ENCODE measurements at places on chromosomes 12 and 14.
A peak's percentile ranks its signal among the peaks of the same experiment; 100 is the strongest.

GRCh38 chr12:100539202-100539601, 34.3 kb upstream of the GAS2L3 start:
- DNase-seq, result no peak
- H3K27me3 ChIP-seq, result no peaks in the 10 kb centered on the region
- H3K27ac ChIP-seq, result no peak overlapping the region
- no peaks in the 10 kb centered on the region for H3K4me1 ChIP-seq

- peaks cover 6% of the 10 kb centered on the region for H3K36me3 ChIP-seq
- H3K4me3 ChIP-seq, result peak overlapping the region; percentile 45
- DNase-seq, result no peak
- no peaks in the 10 kb centered on the region for H3K27me3 ChIP-seq
- H3K4me1 ChIP-seq, result peaks cover 41% of the 10 kb centered on the region
These were observed 2.0 kb upstream of the SETD1B start for GRCh38 chr12:121801595-121802484.

DNA sequence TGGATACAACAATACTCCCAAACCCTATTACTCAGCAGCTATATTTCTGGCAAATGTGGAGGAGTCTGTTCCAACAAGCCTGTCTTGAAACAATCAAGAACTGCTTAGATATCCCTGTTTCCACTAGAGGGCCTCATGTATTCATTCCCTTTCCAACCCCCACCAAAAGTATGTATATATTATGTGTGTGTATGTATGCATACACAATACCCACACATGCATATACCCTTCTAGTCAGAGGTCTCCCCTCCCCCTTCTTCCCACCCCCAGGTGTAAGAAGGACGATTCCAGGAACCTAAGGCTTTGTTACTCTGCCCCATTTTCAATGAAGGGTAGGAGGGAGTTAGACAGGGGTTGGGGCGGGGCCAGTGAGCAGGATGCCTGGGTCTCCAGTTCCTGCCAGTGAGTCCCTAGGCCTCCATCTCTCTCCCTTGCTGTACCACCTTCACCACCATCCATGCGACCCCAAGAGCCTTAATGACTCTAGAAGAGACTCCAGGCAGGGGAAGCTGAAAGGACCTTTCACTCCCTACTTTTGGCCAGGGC, at the start of gene DGKA:
Gene DGKA (plus strand): TSS at position 392 of the 546 bp plus-strand sequence. CDS start 5,342 bp downstream, outside the sequence.
- H3K27me3 ChIP-seq, result no peaks in the 10 kb centered on the region
- H3K36me3 ChIP-seq, result no peaks in the 10 kb centered on the region
- H3K4me3 ChIP-seq, result peak within 1 kb of the TSS; percentile 83
- H3K27ac ChIP-seq, result peak within 1 kb of the TSS; percentile 96
- peaks cover 44% of the 10 kb centered on the region for H3K4me1 ChIP-seq

DNA sequence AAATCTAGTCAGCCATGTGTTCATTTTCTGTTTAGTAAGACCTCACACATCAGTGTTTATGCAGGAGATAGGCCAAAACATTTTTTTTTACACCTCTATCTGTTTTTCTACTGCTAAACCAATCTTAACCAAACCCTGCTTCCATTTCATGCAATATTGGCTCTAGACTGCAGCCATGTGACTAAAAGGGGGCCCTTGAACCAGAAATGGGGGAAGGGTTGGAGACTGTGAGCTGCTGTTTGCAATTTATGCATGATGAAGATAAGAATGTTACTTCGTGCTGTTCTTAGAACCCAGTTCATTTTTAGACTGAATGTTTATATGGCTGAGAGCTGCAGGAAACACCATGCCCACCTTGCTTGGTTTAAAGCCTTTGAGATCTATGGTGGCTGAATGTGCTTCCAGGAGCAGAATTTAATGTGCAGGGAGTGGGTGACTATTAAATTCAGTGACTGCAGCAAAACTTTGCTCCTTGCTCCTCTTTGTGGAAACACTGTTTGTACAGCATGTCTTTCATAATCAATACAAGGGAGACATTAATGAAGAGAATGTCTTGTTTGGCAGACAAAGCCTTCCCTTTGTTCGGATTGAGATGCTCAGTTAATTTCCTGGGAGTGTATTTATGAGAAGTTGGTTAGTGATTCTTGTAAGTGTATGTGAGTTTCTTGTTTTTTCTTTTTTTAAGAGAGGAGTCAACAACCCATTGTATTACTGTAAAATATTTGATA, 53.6 kb downstream of the CHST11 start:
- no peak overlapping the region for H3K4me3 ChIP-seq
- no peak overlapping the region for H3K27ac ChIP-seq
- no peaks in the 10 kb centered on the region for H3K36me3 ChIP-seq
- no peak for DNase-seq
- H3K27me3 ChIP-seq, result no peaks in the 10 kb centered on the region
- peaks cover 58% of the 10 kb centered on the region for H3K4me1 ChIP-seq

Measured in upper lobe of left lung (tissue), 6 donors.